ENCODE measurements at places on chromosomes 16 and 17.

DNA sequence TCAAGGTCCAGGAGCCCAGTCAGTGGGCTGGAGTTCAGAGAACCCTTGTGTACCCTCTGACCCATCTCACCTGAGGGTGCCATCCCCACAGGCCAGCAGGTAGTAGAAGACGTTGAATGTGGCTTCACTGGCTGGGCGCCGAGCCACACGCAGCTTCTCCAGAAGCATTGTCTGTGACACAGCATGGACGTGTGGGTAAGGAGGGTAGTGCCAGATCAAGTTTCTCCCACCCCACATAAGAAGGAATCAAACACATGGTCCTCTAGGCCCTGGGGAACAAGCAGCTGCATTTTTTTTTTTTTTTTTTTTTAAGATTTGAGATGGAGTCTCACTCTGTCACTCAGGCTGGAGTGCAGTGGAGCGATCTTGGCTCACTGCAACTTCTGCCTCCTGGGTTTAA is 60.9 kb downstream of the MYO18A start:
- DNase-seq: no peak

GRCh38 chr17:47200325-47200664 is 8.9 kb upstream of the MYL4 start:
- no peak for DNase-seq

DNA sequence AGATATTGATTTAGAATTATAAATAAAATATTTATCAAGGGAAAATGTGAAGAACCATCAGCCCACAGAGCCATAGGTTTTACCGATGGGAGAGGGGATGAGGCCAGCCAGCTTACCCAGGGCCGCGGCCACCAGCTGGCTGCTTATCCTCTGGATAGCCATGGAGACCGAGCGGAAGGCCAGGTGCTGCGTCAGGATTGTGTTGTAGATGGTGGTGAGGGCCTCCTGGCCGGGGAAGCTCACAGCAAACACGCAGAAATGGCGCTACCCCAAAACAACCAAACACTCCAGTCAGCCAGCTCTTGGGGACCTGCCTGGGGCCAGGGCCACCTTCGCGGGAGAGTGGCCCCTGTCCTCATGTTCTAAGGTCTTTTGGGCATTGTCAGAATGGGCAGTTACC is 97.8 kb downstream of the DNAH17 start:
- DNase-seq: no peak

GRCh38 chr16:82395212-82395611 is 225.2 kb upstream of the MPHOSPH6 start:
- DNase-seq: no peak

- DNase-seq: peak; percentile 78
Observed at GRCh38 chr17:76005263-76006149, 4.9 kb downstream of the CDK3 start.

DNA sequence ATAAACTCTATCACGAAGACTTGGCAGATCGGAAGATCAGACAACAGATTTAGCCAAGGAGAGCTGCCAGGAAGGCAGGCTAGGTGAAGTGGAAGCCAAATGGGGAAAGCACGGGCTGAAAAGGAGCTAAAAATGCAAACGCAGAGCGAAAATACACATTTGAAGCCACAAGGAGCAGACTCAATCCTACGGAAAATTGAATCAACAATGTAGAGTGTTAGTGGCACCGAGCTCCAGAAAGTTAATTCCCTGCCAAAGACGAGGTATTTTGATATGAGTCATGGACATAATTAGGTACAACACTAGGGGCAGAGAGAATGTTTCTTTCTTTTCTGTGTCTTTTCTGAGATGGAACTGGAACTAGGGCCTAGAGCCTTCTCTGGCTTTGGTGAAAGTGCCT is 20.7 kb downstream of the GSG1L start:
- DNase-seq: no peak

- DNase-seq: no peak
Observed at GRCh38 chr17:69734656-69735055, 320.2 kb downstream of the MAP2K6 start.
